ENCODE measurements at places on chromosomes 16 and 17. TPM values are rescaled to one million over a fixed set of nuclear protein-coding genes. Genes with fewer than 3 reads are reported as not detected.

The KRT31 gene
- total RNA-seq: not detected

The GPR179 gene
- total RNA-seq: 0.30 TPM

The P2RX1 gene
- total RNA-seq: 9.3 TPM

The SLC4A1 gene
- total RNA-seq: not detected

The BCL6B gene
- total RNA-seq: 13.2 TPM

The MT1M gene
- 8.4 TPM for total RNA-seq

The SLC5A2 gene
- 3.3 TPM for total RNA-seq

The FOXC2 gene
- total RNA-seq: 0.39 TPM

The NPW gene
- not detected for total RNA-seq

The PIMREG gene
- not detected for total RNA-seq

The EPOP gene
- total RNA-seq: 1.1 TPM

The CIBAR2 gene
- total RNA-seq: 14.7 TPM

GRCh38 chr17:6435968-6436367 is 1.0 kb upstream of the AIPL1 start:
- H3K4me1 ChIP-seq: no peaks in the 10 kb centered on the region
- no peaks in the 10 kb centered on the region for H3K27me3 ChIP-seq
- H3K27ac ChIP-seq: no peak overlapping the region

DNA sequence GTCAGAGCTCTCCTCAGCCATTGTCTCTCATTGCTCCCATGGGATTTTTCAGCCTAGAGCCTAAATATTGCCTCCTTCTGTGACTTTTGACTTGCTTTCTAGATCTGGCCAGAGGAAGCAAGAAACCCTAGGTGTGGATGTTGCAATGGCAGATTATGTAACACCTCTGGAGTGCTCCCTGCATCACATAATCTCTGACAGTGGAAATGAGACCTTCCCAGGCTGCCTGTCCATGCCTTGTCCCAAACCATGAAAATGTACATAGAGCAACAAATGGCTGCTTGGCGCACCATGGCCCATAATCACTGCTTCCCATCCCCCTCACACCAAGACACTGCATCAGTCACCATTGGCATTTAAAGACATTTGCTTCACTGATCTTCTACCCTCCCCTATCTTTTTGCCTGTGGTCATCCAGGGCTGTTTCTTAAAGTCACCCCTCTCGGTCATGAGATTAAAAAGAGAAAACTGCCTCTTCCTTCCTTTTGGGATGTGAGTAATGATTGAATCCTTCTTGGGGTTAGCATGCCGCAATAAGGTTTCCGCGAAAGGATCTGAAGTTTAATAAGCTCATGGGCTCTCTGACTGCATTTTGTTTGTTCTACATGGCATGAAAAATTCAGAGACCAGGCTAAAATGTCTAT is 34.2 kb upstream of the CCL2 start:
- peak; percentile 64 for DNase-seq
- H3K4me3 ChIP-seq: no peak overlapping the region

DNA sequence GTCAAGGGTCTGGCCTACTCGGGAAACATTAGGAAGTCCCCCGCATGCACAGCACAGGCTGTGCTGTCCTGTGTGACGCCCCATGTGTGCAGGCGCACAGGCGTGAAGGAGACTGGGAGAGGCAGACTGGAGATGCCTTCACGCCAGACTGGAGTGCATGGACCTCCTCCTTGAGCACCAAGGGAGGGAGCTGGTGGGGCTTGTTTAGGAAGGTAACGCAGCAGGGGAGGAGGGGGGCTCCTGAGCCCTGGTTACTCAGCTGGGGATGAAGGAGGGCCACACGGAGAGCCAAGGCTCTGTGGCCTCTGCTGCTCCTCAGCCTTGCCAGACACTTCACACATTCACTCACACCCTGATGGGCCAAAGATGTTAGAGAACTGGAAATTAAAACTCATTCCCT is 7.7 kb downstream of the HSDL1 start:
- no peak overlapping the region for H3K27ac ChIP-seq
- no peak for DNase-seq
- H3K4me3 ChIP-seq: no peak overlapping the region
- H3K4me1 ChIP-seq: peaks cover 3% of the 10 kb centered on the region
- no peaks in the 10 kb centered on the region for H3K36me3 ChIP-seq

DNA sequence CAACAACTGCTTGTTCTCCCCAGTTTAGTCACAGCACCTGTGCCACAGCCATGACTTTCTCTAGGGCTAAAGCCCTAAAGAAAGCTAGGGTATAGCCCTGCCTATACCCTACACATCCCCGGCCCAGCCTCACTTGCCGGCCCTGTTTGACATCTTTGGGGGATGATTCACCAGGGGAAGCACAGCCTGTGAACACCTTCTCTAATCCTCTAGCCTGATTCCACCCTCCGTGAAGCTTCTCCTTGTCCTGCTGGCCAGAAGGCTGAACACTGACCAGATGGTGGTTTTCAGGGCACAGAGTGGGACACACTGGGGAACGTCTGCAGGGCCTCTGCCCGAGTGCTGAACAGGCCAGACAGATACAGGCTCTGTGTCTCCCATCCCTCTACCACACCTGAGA is 6.0 kb downstream of the CLEC16A start:
- DNase-seq: no peak
- no peaks in the 10 kb centered on the region for H3K27me3 ChIP-seq
- H3K36me3 ChIP-seq: no peaks in the 10 kb centered on the region
- no peak overlapping the region for H3K27ac ChIP-seq
- peaks cover 39% of the 10 kb centered on the region for H3K4me1 ChIP-seq

DNA sequence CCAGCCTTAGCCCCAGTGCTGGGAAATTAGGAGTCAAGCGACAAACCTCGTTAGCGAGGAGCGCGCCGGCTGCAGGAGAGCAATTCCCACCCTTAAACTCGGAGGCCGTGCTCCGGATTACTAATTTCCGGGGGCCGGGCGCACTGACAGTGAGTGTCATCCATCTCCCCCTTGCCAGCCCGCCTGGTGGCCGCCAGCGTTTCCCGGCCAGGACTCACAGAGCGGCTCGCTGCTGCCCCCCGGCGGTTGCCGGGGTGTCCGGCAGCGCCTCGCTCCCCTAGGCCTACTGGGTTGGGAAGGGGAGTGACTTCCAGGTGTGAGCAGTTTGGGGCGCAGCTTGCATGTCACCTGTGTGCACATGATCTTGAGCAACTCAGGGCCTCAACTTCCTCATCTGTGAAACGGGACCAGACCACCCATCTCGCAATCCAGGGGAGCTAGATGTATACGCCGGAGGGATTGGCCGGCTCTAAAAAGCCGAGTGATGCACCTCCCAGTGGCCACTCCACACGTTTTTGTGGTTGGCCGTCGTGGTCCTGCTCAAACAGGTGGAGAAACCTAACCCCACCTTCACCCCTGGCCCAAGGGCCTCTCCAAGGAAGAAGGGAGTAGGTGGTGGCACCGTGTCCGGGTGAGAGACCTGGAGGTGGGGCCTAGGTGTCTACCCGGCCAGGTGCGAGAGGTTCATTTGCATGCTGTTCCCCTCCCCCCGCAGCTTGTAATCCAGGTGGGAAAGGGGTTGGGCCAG is 2.5 kb upstream of the GSE1 start:
- H3K36me3 ChIP-seq: no peaks in the 10 kb centered on the region
- peak overlapping the region; percentile 89 for H3K27ac ChIP-seq
- DNase-seq: peak; percentile 98
- H3K4me1 ChIP-seq: peaks cover 87% of the 10 kb centered on the region

DNA sequence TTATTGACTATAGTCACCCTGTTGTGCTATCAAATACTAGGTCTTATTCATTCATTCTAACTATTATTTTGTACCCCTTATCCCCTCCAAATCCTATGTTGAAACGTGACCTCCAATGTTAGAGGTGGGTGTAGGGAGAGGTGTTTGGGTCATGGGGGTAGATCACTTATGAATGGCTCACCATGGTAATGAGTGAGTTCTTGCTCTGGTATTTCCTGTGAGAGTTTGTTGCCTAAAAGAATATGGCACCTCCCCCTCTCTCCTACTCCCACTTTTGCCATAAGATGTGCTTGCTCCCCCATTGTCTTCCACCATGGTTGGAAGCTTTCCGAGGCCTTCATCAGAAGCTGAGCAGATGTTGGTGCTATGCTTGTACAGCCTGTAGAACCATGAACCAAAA is 59.3 kb upstream of the BRD7 start:
- H3K4me3 ChIP-seq: no peak overlapping the region
- H3K27me3 ChIP-seq: no peaks in the 10 kb centered on the region
- no peak overlapping the region for H3K27ac ChIP-seq
- DNase-seq: no peak
- no peaks in the 10 kb centered on the region for H3K4me1 ChIP-seq
- no peaks in the 10 kb centered on the region for H3K36me3 ChIP-seq

DNA sequence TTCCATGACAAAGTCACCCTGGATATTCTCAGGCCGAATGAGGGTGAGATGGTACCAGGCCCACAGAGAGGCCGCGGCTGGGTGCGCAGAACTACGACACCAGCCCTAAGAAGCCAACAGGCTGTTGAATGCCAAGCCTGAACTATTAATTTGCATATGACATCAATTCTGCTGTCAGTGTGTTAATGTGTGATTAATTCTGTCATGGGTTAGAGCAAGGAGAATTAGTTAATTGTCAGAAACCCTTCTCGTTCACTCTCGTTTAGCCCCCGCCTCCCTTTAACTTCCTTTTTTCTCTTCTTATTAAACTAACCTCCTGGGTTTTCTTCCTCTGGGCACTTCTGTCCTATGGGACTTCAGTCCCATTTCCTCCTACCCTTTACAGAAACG is 123.4 kb downstream of the ZFHX3 start:
- H3K27ac ChIP-seq: no peak overlapping the region
- H3K27me3 ChIP-seq: no peaks in the 10 kb centered on the region
- DNase-seq: no peak
- H3K36me3 ChIP-seq: no peaks in the 10 kb centered on the region

GRCh38 chr17:49022391-49022941 is 25.3 kb downstream of the IGF2BP1 start:
- no peaks in the 10 kb centered on the region for H3K36me3 ChIP-seq
- no peak overlapping the region for H3K27ac ChIP-seq
- no peak for DNase-seq
- H3K4me3 ChIP-seq: no peak overlapping the region

- no peak for DNase-seq
- no peaks in the 10 kb centered on the region for H3K27me3 ChIP-seq
- H3K36me3 ChIP-seq: no peaks in the 10 kb centered on the region
- H3K4me3 ChIP-seq: peak overlapping the region; percentile 59
Measured at GRCh38 chr17:83079766-83080578, 563 bp downstream of the METRNL start.

- DNase-seq: peak; percentile 45
- H3K36me3 ChIP-seq: no peaks in the 10 kb centered on the region
- H3K27ac ChIP-seq: peak overlapping the region; percentile 11
- no peak overlapping the region for H3K4me3 ChIP-seq
- H3K4me1 ChIP-seq: peaks cover 22% of the 10 kb centered on the region
Measured at GRCh38 chr17:37826497-37827430, 81.9 kb upstream of the HNF1B start.

DNA sequence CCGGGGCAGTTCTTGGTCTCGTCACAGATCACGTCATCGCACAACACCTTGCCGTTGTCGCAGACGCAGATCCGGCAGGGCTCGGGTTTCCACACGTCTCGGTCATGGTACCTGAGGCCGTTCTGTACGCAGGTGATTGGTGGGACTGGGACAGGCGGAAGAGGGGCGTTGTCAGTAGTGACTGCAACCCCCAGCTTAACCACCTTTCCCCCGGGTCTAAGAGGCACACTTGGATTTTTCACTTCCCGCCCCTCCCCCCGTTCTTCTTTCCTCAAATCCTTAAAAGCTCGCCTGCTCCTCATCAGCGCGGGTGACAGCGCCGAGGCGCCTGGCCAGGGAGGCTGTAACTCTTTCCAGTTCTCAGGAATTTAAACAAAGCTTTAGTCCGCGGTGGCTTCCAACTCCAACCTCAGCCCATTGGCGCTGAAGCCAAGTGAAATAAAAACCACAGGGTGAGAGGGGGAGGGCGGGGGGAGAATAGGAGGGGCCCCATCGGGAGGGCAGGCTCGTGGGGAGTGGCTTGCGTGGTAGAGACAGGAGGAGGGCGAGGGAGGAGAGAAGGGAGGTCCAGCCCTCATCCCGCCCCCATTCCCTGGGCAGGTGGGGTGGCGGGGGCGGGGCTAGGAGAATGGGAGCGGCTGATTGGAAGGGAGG is 1.5 kb downstream of the COL1A1 start:
- H3K36me3 ChIP-seq: no peaks in the 10 kb centered on the region
- H3K27me3 ChIP-seq: no peaks in the 10 kb centered on the region
- DNase-seq: peak; percentile 95
- peak overlapping the region; percentile 83 for H3K27ac ChIP-seq
- peaks cover 18% of the 10 kb centered on the region for H3K4me1 ChIP-seq
- H3K4me3 ChIP-seq: peak overlapping the region; percentile 50

DNA sequence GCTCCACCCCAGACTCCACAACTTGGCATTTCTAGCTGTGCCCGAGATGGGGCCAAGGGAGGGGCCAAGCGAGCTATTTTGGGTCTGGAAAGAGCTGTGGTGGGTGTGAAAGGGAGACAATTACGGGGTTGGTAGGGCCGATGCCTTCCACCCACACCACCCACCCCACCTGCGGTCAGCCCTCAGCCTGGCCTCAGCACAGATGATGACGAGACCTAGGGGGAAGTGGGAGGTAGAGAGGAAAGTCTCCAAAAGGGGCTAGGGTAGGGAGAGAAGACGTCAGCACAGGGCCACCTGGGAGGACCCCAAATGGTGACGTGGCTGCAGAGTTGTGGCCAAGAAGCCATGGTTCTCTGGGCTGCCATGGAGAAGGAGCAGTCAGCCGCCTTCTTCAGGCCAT is 83.1 kb downstream of the SDK2 start:
- H3K4me1 ChIP-seq: no peaks in the 10 kb centered on the region
- DNase-seq: no peak
- no peak overlapping the region for H3K27ac ChIP-seq

- H3K4me3 ChIP-seq: no peak overlapping the region
- H3K27me3 ChIP-seq: no peaks in the 10 kb centered on the region
- H3K36me3 ChIP-seq: peaks cover 2% of the 10 kb centered on the region
Measured at GRCh38 chr16:68356249-68356918, 45.6 kb downstream of the PRMT7 start.

- H3K27ac ChIP-seq: no peak overlapping the region
- peaks cover 27% of the 10 kb centered on the region for H3K36me3 ChIP-seq
- no peaks in the 10 kb centered on the region for H3K4me1 ChIP-seq
- H3K4me3 ChIP-seq: no peak overlapping the region
Measured at GRCh38 chr16:11168386-11169051, 87.5 kb downstream of the SOCS1 start.

GRCh38 chr16:83769397-83770008 is 38.3 kb upstream of the HSBP1 start:
- no peak for DNase-seq
- peak overlapping the region; percentile 6 for H3K27ac ChIP-seq
- H3K4me3 ChIP-seq: no peak overlapping the region
- no peaks in the 10 kb centered on the region for H3K4me1 ChIP-seq
- H3K27me3 ChIP-seq: no peaks in the 10 kb centered on the region

DNA sequence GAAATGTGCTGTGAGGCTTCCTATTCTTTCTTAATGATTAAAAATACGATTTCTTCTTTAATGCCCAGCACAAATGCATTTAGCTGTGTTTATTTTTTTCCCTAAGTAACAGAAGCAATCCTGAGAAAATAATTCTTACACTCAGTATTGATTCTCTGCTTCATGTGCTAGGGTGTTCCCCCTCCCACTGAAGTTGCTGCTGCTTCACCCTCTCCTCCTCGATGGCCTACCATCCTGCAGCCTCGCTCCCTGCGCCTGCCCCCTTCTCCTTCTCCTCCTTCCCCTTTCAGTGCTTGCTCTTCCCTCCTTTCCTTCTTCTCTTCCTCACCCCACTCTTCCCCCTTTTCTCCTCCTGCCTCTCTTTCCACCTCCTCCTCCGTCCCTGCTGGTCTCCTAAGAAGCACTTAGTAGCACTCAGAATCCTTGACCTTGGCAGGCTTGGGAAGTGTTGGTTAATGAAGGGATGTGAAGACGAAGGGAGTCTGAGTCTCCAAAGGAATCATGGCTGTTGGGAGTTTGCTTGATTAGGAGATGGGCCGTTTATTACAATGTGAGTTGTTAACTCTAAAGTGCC is 119.7 kb downstream of the RPTOR start:
- H3K36me3 ChIP-seq: no peaks in the 10 kb centered on the region
- H3K4me3 ChIP-seq: peak overlapping the region; percentile 10
- DNase-seq: no peak
- H3K27me3 ChIP-seq: no peaks in the 10 kb centered on the region
